NCI-H1105 (cell line): ENCODE measurements at places on chromosomes 4 and X.

GRCh38 chr4:67762086-67762485, 7.9 kb upstream of the GNRHR start:
- DNase-seq: no peak

GRCh38 chr4:173685165-173685830, 155.3 kb upstream of the HAND2 start:
- no peak for DNase-seq

DNA sequence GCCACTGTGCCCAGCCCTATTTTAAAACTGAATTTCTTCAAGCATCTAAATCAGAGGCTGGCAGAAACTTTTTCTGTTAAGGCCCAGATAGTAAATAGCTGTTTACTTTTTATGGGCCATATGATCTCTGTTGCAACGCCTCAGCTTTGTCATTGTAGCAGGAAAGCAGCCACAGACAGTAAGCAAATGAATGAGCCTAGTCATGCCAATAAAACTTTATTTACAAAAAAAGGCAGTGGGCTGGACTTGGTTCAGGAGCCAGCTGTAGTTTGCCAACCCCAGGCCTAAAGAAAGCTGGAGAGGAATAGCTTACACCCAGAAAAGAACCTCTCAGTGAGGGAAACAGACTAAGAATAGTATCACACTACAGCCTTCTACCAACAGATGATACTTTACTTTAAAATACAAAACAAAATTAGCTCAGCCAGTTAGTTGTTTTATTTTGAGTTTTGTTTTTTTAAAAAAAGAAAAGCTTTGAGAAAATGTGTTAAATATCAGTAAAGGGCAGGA, 25.5 kb downstream of the CHST7 start:
- DNase-seq: no peak

DNA sequence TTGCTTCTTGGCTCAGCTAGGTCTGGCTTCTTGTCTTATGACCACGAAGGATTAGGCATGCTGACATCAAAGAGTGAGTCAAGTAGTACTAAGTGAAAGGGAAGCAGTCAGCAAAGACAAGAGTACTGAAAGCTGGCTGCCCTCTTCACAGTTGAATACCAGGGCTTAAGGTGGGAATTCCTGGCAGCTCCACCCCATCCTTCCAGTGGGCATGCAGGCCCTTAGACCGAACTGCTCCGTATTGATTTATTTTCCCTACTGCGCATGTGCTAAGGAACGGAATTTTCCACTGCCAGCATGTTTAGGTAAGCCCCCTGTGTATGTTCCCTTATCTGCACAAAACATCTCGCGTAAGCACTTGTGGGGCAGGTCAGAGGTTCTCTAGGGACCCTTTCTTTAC, 2320.1 kb downstream of the ARAP2 start:
- no peak for DNase-seq

DNA sequence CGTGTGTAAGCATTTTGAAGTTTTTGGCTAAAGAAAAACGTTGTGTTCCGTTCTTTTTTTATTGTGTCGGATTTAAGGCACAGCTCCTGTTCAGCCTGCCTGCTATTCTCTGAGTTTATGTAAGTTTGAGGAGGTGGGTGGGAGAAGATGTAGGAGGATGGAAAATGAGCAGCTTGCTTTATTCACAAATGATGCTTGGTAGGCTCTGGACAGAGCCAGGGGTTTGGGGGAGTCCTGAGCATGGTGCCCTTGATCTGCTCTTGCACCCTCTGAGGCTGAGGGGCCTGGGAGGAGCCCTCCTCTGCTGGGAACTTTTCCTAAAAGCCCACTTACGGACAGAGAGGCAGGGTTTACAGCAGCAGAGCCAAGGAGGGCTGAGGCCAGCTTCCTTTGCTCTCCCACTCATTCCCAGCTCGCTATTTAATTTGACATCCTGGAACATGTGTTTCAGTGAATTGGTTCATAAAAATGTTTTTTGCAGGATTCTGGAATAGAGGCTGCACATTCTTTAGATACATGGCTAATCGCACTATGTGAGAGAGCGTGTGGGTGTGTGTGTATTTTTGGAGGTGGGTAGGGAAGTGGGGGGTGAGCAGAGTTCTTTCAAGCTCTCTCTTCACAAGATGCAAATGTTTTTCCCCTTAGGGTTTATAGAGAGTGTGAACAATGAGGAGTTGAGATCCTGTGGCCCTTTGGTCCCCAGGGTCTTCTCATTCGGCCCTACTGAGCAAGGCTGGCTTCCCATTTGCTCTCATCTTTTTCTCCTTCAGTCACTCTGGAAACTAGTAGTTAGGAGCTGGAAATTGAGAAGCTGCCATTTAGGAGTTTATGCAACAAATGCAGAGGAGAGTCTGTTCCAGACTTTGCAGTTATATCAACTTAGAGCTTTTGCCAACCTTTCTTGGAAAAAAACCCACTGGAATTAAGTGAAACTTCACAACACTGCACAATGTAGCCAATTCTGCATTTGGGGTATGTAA, 32.1 kb downstream of the TMEM131L start:
- DNase-seq: no peak

DNA sequence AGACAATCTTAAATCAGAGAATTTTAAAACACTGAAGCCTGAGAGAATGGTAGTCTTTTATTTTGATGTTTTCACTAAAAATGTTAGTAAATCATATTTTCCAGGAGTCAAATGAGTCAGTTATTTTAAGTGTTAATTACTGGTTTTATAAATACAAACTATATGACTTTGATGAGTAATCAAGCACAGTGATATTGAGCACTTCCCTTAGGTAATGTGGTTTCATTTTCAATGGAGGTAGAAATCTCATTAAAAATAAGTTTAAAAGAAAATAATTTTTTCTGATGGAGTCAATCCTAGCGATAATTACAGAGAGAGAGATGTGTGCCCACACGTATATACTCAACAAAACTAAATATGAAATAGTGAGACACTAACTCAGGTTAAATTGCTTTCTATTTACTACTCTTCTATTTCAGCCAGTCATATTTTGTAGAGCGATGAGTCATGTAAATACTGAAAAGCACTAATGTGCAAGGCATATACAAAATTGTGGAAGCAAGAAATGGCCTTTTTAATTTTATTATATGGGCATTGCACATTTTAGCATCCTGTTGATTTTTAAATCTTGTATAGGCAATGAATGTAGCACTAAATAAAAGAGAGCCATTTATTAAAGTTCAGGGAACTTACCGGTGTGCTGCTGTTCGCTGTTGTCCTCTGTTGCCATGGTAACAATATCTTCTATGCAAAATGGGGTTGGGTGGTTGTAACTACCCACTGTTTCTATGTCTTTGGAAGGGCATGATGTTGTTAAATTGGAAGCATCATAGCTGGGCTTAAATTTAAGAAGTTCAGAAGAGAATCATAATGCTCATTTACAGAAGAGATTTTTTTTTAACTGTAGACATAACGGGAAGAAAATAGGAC, 513.7 kb downstream of the TLL1 start:
- no peak for DNase-seq

DNA sequence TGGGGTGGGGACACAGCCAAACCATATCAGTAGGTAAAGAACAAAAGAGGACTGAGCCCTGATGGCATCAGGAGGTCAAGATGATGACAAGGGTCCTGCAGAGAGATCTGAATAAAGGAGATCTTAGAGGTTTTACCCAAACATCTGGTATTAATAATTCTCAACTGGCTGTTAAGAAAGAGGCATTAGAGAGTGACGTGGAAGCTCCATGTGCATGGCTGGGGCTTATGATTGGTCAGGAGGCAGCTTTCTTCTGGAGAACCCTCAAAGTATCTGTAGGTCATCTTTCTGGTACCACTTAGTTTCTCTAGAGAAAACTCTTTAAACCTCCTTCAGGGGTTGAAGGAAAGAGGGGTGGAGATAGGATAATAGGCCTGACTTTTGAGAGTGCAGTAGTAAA, 18.7 kb downstream of the MGST2 start:
- DNase-seq: no peak

- DNase-seq: no peak
These were observed 126.7 kb upstream of the AMOT start for GRCh38 chrX:112967341-112967740.

DNA sequence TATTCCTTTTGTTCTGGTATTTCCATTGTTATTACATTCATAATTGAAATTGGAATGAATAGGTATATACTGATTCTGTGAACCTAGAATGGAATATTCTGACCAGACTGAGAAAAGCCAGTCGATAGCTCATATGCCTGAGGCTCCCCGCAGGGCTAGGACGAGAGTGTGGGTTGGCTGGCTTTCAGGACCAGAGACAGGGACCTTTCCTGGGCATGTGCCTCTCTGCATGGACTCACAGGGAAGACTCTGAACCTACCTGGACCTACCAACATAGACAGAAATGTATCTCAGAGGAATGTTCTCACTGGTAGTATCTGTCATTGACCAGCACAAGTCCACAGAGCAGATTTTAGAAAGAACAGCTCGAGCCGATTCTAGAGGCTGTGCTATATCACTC, 214.6 kb downstream of the FRMPD4 start:
- no peak for DNase-seq

- DNase-seq: no peak
These were observed 6.4 kb upstream of the PTTG2 start for GRCh38 chr4:37953620-37954293.

- DNase-seq: no peak
These were observed 1.3 kb downstream of the RHOH start for GRCh38 chr4:40197879-40198689.

- no peak for DNase-seq
These were observed 26.6 kb downstream of the PIGG start for GRCh38 chr4:525660-526059.

- DNase-seq: no peak
These were observed 51.1 kb downstream of the ZNF732 start for GRCh38 chr4:253936-254756.

DNA sequence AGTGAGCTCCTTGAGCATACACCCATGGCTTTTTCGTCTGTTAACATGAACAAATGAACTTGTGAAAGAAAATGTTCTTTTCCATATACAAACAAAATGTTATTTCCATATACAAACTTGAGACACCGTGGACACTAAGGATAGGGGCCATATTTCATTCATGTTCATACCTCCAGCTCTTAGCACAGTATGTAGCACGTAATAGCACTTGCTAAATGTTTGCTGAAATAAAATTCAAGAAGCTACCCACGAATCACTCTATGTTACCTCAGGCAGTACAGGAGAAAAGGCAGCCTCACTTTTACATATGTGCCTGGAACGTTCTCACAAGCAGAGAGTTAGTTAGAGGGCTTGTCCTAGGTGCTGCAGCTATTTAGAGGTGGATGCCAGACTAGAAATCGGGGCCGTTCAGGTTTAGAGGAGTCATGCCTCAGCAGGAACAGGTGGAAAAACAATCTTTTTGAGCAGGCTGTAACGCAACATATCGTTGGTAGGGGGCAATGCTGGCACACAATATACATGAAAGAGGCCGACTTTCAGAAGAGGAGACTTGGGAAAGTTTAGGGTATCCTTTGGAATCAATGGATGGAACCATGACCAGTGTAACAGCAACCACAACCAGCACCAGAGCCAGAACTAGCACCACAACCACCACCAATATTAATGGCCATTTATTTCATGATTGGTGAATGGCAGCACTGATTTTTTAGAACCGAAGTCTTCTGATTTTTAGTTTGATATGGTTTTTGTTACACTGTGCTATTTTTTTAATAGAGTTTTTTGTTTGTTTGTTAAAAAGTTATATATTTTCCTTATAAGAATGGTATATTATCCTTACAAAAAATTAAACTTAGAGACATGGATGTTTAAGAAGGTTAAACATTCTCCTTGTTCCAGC, 14.8 kb upstream of the PAQR3 start:
- peak; percentile 4 for DNase-seq
